DMS79 treated with DMSO at 0.1 percent for 48 hours (cell line): ENCODE measurements at places on chromosomes 13 and 19.
A peak's percentile ranks its signal among the peaks of the same experiment; 100 is the strongest.

DNA sequence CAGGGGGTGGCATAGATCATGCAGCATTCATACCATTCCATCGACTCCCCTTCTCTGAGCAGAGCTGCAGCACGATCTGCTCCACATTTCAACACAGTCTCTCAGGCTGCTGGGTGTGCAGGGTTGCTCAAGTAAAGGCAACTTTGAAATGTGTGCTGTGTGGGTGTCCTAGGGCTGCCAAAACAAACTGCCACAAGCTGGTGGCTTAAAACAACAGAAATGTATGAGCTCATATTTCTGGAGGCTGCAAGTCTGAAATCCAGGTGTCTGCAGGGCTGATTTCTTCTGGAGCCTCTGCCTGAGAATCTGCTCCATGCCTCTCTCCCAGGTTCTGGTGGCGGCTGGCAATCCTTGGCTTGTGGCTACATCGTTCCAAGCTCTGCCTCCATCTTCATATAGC is 63.7 kb upstream of the WDFY2 start:
- no peak for DNase-seq

GRCh38 chr13:45940061-45940460 is 88.5 kb upstream of the SIAH3 start:
- no peak for DNase-seq

DNA sequence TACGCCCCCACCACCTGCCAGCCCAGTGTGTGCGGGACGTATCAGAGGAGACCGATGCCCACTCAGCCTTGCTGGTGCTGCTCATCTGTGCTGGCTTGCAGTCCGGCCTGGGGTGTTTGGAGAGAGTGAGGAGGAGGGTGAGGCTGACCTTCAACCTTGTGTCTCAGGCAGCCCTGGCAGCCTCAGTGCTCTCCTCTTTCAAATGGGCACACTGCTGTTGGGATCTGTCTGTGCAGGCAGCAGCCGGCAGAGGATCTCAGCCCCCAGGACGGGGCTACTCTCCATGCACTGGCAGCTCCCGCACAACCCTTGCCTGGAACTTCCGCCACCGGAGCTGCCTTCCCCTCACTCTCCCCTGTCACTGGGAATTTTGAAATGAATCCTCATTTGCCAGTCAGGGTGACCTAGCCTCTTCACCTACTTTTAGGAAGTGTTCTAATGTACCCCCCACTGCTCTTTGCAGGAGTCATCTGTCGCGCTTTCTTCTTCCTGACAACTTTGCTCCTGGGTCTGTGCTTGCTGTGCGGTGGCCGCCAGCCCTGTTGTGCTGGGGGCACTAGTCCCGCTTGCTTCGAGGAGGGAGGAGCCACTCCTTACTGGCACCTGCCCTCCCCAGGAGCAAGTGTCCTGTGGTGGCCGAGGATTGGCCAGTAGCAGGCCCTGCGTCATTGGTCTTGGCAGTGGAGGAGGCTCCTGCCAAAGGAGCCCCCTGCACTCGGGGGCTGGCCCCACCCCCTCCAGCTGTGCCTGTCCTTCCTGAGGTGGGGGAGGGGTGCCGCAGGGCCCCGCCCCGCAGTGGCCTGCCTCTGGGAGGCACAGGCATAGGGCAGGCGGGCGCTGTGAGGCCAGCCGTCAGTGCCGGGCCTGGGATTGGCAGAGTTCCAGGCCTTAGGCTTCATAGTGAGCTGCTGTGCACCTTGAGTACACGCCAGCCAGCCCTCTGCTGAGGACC is 53.4 kb downstream of the TSSK6 start:
- peak; percentile 70 for DNase-seq

GRCh38 chr13:36344173-36344572 is 2.0 kb downstream of the SPART start:
- DNase-seq = peak; percentile 57
